Fibroblast of skin of left quadriceps (primary cell): ENCODE measurements at places on chromosomes 2 and 18.

DNA sequence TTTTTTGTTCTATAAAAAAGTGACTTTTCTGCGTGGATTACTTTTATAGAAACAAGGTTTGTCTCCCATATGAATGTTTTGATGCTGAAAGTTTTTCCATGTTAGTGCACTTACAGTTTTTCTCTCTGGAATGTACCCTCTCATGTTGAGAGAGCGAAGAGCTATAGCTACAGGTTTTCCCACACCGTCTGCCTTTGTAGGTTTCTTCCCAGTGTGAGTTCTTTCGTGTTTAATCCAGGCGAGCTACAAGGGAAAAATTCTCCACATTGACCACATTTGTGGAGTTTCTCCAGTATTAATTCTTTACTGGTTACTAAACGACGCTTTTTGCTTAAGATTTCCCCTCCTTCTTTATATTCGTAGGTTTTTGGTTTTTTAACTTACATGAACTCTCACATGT is 85.1 kb downstream of the ACSL3 start:
- DNase-seq = no peak

DNA sequence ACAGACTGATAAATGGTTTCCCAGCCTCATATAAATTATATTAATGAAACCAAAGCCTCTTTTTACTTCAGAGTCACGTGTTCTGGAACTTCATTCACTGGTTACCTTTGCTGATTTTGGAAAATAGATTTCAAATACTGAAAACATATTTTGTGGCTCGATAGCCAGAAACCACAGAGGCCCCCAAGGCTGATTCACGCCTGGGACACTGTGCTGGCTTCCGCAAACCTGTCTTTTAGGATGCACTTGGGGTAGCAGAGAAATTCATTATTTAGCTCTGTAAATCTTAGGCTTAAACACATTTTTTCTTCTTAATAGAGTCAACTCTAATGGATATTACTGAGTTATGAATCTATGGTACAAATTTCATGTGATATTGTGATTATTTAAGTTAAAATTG is 90.7 kb upstream of the TMEM18 start:
- DNase-seq = no peak

GRCh38 chr18:50192995-50193795 is 1.8 kb downstream of the MYO5B start:
- no peak for DNase-seq

DNA sequence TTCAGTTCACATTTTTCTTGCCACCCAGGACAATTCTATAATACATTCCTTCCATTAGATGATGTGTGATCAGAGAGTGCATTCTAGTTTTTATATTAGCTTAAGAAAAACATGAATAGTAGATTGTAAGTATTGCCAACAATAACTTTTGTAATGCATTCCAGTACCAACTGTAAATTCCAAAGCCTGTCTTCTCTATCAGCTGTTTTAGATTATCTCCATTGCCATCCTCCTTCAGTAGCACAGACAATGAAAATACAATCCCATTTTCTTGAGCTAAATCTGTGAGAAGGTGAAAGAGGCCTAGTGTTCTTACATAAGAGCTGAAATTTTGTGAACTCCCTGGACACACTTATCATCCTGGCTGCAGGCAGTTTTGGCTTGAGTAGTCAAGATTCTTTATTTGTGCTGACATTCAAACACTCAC is 103.9 kb downstream of the CCBE1 start:
- peak; percentile 73 for DNase-seq
